Purkinje cell (primary cell): ENCODE measurements at places on chromosomes 1 and 21. TPM values are rescaled to one million over a fixed set of nuclear protein-coding genes. Genes with fewer than 3 reads are reported as not detected.

Gene CADM3
- 12.1 and 16.4 TPM in 2 replicates for polyA plus RNA-seq

Gene CLCA1
- not detected in 2 replicates for polyA plus RNA-seq

Gene BTBD19
- not detected in 2 replicates for polyA plus RNA-seq

Gene COL8A2
- 0.07 TPM in 1 of 2 replicates, not detected in the other for polyA plus RNA-seq

Gene SSX2IP
- 34.4 and 45.4 TPM in 2 replicates for polyA plus RNA-seq

Gene UTS2
- not detected in 2 replicates for polyA plus RNA-seq

Gene C8A
- not detected in 2 replicates for polyA plus RNA-seq

Gene RGS8
- polyA plus RNA-seq = 253 and 310 TPM in 2 replicates
